NCI-H2107 (cell line): ENCODE measurements at places on chromosomes 12 and 14.

GRCh38 chr12:42957561-42958290, 368.2 kb upstream of the PRICKLE1 start:
- no peak for DNase-seq

GRCh38 chr12:21852251-21852650, 77.7 kb upstream of the KCNJ8 start:
- DNase-seq = no peak

DNA sequence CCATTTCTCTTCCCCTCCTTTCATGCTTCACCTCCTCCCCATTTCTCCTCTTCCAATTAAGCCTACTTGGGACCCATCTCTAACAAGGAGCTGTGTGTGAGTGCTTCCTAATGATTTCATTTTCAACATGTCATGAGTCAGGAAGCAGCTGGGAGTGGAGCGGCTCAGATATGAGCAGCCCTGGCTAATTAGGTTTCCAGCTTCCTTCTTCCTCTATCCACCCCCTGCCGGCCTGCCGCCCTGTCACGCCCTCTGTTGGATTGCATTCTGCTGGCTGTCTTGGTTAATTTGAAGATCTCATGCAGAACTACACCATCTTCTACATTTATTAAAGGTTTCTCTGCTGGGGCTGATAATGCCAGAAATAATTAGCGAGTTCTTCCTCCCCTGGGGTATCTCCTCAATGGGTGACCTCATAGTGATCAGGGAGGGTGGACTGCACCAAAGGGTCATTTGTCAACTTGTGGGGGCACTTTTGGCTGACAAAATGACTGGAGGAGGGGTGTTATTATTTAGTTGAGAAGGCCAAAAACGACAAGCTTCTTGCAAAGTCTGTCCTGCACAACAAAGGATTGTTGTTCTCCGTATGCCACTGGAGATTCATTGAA, 300.9 kb upstream of the SRRM4 start:
- no peak for DNase-seq

GRCh38 chr12:121009741-121010140, 6.5 kb downstream of the C12orf43 start:
- peak; percentile 41 for DNase-seq

GRCh38 chr14:75144944-75145343, 18.1 kb upstream of the NEK9 start:
- no peak for DNase-seq

GRCh38 chr12:132178801-132179401, 34.6 kb downstream of the NOC4L start:
- peak; percentile 69 for DNase-seq

DNA sequence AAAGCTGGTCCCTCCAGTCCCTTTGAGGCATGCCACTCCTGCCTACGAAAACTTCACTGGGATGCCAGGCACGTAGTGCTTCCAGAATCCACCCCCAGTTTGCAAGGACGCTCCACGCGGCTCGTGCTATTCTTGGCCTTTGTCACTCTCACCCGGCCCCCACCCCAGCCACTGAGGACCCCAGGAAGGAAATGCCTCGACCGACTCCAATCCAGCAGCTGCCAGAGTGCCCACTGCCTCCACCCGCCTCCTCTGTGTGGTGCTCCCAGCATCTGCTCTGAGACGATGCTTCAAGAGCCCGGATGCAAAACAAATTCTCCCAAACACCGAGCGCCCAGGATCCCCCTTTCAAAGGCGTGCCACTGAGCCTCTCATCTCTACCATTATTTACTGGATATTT, 123.9 kb downstream of the RFLNA start:
- no peak for DNase-seq

- DNase-seq = no peak
Measured at GRCh38 chr14:92590176-92590575, 76.6 kb downstream of the RIN3 start.

- DNase-seq = no peak
Measured at GRCh38 chr12:109795023-109795422, 38.2 kb downstream of the TRPV4 start.

DNA sequence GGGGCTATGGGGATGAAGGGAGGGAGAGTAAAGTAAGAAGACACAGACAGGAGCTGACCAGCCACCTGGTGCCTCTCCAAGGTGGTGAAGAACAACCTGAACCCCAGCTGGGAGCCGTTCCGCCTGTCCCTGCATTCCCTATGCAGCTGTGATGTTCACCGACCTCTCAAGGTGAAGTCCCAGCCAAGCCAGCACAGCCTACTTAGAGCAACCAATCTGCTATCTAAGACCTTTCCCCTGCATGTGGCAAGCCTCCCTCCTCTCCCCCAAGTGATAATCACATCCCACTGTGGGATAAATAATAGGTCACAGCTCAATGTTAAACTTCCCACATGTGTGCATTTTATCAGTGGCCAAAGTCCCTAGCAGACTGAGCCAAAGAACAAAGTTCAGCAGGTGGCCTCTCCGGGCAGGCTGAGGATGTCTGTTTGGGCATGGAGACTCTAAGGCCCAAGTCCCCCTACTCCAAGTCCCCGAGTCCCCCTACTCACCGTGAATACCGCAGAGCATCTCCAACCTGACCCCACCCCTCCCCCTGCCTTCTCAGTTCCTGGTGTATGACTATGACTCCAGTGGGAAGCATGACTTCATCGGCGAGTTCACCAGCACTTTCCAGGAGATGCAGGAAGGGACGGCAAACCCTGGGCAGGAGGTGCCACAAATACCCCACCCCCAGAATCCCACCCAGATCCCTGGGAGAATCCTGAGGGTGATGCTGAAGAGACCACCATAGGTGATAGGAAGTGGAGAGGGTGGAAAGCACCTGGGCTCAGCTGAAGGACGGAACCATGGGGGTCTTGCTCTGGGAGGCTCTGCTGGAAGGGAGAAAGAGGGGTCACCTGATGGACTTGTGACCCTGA, 3.5 kb downstream of the CPNE6 start:
- no peak for DNase-seq

- no peak for DNase-seq
Measured at GRCh38 chr12:65986047-65986446, 144.5 kb downstream of the LLPH start.

- DNase-seq = no peak
Measured at GRCh38 chr12:116922194-116922897, 11.6 kb downstream of the FBXW8 start.

DNA sequence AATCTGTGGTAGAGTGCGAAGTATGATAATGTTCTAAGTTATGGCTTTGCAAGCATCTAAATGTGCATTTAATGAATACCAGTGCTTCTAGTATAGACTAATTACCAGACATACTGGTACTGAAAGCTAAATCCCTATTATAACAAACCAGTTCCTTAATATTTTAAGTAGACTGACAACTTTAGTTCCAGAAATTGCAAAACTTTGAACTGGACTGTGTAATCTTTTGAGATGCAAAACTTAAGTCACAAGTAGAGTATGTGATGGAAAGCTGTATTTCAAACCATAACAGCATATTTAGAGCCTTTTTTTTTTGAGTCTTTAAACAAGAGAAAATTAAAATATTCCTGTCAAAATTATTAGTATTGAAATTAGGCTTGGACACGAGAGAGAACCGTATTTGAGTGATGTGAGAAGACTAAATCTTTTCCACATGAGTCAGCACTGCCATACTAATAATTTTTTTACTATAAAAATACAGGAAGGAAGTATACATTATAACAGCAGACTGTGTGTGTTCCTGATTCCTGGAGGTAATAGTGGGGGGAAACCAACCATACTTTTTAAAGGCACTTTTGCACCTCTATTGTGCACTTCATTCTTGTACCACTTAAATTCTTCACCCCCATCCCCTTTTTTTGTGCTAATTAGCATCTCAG, 45.5 kb downstream of the PPM1A start:
- no peak for DNase-seq

DNA sequence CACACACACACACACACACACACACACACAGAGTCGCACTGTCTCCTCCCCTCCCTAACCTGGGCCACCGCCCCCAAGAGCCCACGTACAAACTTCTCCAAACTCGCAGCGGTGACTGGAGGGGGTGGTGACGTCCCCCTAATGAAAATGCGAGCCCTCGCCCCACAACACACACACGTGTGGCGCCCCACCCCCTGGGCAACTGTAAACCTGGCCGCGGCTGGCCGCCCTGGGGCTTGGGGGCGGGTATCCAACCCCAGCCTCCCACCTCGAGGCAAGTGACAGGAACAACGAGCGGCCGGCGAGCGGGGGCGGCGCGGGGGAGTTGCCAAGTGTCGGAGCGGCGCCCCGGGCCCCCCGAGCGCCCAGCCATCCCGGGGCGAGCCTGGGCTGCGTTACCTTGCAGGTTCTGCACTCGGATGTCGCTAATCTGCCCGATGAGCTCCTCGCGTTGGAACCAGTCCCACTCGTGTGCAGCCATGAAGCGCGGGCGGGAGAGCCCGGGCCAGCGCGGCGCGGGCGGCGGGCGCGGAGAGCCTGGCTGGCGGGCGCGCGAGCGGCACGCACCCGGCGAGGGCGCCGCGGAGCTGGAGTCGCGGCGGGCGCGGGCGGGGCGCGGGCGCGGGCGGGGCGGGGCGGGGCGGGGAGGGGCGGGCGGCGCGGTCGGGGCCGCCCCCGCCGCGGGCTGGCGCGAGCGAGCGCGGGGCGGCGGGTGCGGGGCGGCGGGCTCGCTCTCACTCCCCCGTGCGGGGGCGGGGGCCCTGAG, at the start of gene CLMN:
Gene CLMN, minus strand, starts transcription at position 597 of the 766 bp plus-strand sequence. Its CDS starts 116 bp downstream, at position 481.
- DNase-seq = peak; percentile 32
